Activated CD8-positive, alpha-beta memory T cell treated with anti-CD3 and anti-CD28 coated beads for 1 hour (primary cell): ENCODE measurements at places on chromosomes 4 and X.

DNA sequence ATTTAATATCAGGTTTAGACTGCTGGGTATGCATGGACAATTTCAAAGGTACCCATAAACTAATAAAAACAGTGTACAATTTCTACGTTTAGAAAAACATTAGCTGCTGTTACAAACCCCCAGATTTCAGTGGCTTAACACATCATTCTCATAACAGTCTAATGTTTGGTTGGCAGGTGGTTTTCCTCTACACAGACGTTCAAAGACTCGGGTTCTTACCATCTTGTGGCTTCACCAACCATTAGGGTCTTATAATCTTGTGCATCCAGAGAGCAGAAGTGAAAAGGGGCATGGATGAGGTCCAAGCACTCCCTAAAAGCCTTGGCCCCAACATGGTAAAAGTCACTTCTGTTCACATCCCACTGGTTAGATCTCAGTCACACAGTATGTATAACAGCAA, 71.6 kb downstream of the SH3RF1 start:
- DNase-seq = no peak

DNA sequence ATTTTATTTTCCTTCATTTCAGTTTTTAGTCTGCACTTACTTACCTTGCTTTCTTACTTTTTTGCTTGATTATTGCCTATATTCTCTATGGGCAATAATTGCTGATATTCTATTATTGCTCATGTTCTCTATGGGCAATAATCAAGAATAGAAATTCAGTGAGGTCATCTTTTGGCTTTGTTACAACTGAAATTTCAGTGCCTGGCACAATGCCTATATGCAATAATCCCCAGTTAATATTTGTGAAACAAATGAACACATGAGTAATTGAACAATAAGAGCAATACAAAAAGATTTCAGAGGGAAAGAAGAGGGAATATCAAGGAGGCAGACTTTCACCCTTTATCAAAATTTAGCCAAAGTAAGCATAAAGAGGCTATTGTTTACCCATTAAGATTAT, 48.6 kb upstream of the ARSJ start:
- DNase-seq = no peak

DNA sequence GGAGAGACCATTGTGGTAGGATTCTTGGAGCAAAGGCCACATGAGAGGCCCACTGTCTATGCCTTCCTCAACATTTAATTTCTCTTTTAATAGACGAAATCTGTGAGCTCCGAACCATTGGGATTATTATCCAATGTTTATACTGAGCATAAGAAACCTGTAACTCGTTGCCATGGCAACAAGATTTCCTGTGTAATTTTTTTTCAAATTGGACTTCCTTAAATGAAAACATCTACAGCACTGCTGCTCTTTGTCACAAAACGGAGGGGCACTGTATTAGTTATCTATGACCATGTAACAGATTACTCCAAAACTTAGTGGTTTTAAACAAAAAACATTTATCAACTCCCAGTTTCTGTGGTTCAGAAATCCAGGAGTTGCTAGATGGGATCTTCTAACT, 38.7 kb downstream of the PPP1R2C start:
- no peak for DNase-seq

GRCh38 chr4:7007944-7008343, 35.2 kb upstream of the TADA2B start:
- no peak for DNase-seq

- DNase-seq = no peak
Measured at GRCh38 chrX:117713411-117713810, 403.2 kb downstream of the KLHL13 start.

GRCh38 chr4:108636246-108636645, 14.2 kb upstream of the OSTC start:
- DNase-seq = no peak

DNA sequence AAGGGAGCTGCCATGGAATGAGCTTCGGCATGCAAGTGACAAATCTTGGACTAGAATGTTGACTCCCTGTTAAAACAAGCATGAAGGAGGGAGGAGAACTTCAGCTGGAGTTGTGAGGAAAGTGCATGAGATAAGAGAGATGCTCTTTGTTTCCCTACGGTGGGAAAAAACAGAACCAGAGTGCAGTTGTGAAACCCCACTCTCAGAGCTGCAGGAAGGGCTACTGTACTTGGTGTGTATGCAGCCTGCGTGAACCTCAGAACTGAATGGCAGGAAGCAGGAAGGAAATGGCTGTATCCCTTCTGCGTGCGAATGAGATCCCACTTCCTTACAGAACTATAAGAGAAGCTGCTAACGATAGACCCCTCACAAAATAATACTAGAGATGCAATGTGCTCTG, 57.2 kb downstream of the EGF start:
- no peak for DNase-seq
